ENCODE measurements at places on chromosomes 16 and 17.

- DNase-seq, result no peak
Measured at GRCh38 chr16:67883872-67884261, 818 bp upstream of the NRN1L start.

GRCh38 chr16:56282451-56282850 lies 91.2 kb downstream of the GNAO1 start:
- DNase-seq, result no peak

- DNase-seq, result no peak
Measured at GRCh38 chr16:1509307-1510221, 16.4 kb downstream of the TELO2 start.

GRCh38 chr16:79599837-79600637 lies 500 bp downstream of the MAF start:
- DNase-seq, result no peak

Measured in keratinocyte (primary cell).